ENCODE measurements at places on chromosomes 7 and 10.

DNA sequence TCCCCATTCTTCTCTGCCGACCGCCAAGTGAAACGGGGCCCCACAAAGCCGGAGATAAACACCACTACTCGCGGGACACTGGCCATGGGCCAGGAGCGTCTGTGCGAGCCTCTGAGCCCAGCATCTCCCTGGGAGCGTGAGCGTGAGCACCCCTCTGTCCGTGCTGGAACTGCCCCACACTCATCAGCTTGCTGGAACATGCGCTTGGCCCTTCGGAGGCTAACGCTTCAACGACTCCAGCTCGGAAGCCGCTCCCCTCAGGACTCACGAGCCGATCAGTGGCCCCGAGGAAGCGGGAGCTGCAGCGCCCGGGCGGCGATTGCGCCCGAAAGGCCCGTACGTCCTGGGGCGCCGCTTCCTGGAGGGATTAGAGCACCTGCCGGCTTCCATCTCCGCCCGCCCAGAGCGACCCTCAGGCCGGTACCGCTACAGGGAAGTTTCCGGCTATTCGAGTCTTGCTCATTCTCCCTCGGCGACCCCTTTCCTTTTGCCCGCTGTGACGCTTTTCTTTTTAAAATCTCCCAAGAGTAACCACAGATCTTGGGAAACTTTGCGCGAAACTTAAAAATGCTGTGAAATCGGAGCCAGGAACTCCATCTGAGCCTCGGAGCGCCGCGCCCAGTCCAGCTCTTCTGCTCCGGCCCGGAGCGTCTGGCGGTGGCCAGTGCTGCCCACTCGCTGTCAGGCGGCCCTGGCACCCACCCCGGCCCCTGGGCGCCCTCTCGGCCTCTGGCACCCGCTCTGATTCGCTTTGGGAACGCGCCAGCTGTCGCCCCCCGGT is 1.0 kb downstream of the TLL2 start:
- no peak for DNase-seq

- DNase-seq = peak; percentile 34
Observed at GRCh38 chr7:110534241-110534931, 556.5 kb upstream of the LRRN3 start.

DNA sequence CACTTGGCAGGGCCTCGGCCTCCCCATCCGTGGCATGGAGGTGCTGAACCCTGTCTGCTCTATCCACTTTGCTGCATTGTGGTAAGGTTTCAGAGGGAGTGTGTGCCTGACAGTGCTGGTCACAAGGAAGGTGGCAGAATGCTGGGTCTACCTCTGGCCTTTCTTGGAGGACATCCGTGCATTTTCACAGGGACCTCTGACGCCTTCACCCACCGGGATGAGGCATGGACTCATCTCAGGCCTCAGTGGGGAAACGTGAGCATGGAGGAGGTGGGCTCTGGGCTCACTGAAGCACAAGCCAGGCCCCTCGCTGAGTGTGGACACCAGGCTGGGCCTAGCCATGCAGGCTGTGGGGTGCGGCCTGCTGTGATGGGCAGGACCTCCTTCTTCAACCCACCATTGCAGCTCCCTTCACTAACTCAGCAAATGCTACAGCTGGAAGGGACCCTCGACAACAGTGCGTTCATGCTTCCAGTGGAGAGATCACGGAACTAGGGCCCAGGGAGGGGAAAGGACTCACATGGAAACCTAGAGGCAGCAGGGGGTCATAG is 8.6 kb downstream of the TBATA start:
- no peak for DNase-seq

DNA sequence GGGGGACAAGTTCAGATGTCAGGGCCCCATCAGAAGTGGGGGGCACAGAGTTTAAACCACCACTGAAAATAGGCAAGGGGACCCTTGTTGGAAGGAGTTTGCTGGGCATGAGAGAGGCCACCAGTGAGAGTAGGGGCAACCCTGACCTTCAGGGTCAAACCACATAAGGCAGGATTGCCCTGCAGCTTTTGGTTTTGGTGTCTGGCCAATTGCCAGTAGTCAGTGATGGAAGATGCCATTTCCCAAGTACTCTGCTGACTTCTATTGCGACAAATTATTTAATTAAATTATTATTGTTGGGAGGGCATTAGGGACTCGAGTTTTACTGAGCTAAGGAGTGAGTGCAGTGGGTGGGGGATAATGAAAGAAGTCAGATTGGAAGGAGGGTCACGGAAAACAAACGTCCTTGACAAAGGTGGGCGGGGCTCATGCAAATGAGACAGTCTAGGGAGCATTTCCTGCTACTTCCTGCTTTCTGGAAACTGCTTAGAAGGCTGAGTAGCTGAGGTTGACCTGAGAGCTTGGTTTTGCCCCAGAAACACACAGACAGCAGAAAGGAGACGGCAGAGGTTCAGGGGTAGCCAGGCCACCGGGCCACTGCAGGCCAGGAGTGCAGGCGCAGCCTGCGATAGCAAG is 74.2 kb upstream of the ANLN start:
- DNase-seq = no peak

DNA sequence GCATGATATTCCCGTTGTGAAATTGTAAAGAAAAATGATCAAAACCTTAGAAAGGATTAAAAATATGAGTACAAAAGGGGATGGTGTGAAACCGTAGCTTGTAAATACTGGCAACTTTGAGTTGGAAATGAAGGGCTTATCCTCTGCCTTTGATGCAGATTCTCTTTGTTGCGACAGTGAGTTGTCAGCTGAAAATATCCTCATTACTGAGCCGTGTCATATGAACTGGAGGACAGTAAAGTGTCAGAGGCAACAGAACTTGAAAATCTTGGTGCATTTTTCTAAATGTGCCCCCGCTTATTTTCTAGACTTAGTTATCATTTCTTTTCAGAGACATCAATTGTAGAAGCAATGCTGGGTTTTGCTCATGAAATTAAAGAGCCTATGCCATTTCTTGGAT is 170.5 kb upstream of the NPS start:
- DNase-seq = no peak

DNA sequence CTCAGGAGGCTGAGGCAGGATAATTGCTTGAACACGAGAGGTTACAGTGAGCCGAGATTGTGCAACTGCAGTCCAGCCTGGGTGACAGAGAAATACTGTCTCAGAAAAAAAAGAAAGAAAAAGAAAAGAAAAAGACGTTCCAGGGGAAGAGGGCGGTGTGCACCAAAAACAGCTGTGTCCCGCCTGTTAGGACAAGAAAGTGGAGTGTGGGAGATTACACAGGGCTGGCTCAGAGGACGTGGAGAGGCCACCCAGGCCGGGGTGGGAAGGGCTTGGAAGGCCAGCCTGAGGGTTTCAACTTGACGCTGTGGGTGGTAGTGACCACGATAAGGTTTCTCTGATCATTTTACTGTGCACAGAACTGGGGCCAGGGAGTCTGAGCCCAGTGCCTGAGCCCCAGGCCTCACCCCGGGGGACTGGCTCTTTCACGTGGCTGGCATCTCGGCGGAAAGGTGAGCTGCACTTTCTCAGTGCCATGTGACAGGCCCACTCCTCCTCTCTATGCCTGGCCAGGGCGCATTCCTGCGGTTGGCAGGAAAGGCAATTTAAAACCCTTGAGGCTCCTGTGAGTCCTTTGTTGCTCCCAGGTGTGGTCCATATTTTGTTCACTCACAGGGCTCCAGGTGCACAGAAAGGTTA is 13.9 kb downstream of the RHBDD2 start:
- DNase-seq = no peak

DNA sequence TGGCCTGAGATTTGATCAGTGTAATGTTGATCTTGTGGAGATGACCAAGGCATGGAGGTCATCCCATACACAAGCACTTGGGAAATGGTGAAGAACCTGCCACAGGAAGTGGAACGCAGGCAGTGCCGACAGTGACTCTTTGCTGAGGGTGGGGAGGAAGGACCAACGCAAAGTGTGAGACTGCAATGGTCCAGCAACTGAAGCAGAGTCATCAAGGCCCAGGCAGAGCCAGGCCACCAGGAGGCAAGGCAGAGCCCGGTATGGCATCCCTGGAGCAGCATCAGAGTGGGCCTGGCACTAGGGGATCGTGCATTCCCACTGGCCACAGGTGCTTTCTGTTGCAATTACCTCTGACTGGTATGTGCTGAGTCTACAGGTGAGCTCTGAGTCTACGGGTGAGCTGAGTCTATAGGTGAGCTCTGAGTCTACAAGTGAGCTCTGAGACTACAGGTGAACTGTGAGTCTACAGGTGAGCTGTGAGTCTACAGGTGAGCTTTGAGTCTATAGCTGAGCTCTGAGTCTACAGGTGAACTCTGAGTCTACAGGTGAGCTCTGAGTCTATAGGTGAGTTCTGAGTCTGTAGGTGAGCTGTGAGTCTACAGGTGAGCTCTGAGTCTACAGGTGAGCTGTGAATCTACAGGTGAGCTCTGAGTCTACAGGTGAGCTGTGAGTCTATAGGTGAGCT is 132.9 kb downstream of the KLF6 start:
- DNase-seq = no peak

- no peak for DNase-seq
Observed at GRCh38 chr10:77084431-77085144, 553.0 kb downstream of the KCNMA1 start.

- no peak for DNase-seq
Observed at GRCh38 chr7:151832138-151832537, 44.8 kb downstream of the PRKAG2 start.

- DNase-seq = no peak
Observed at GRCh38 chr7:37056234-37056912, 332.1 kb upstream of the AOAH start.

- DNase-seq = no peak
Observed at GRCh38 chr10:90612276-90612675, 245.6 kb downstream of the HTR7 start.

DNA sequence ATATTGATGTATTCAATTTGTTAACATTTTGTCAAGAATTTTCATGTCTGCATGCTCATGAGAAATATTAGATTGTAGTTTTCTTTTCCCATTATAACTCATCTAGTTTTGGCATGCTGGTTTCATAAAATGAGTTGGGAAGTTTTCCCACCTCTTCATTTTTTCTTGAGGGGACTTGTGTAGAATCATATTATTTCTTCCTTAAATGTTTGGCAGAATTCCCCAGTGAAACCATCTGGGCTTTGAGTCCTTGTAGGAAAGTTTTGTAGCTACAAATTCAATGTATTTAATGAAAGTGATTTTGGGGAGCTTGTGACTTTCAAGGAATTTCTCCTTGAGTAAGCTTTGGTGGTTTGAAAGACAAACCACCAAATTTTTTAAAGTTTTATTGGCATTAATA is 173.2 kb downstream of the PHTF2 start:
- DNase-seq = no peak

DNA sequence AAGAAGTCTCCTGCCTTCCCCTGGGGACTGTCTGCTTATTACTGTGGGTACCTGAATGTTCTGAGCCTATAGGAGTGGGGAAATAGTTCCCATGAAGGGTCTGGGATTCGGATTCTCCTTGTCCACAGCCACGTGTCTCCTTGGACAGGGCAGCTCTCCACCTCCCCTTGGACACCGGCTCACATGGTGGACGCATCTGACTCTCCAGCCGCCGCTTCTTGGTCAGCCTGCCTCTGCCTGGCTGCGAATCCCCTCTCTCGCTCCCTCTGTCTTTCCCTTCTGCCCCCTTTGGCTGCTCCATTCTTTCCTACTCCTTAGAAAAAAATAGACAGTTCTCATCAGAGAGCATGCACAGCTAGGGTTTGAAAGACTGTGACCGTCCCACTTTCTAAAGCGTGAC is 46.9 kb downstream of the JAKMIP3 start:
- no peak for DNase-seq

DNA sequence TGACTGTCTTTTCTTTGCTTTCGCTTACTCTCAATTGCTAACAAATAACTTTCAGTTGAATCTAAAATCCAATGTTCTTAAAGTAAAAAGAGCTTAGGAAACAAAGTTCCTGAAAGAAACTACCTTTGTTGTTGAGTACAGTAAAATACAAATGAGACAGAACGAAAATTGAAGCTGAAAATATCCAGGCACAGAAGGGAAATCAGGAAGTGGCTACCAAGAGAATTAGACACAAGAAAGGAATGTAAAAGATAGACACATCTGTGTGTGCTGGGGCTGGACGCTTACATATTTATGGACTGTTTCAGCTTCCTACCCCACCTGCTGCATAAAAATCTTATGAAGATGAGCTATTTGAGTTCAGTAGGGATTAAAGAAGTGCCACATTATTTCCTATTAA is 161.7 kb upstream of the PLXDC2 start:
- DNase-seq = no peak

GRCh38 chr10:6476989-6477388 is 103.1 kb downstream of the PRKCQ start:
- DNase-seq = no peak

GRCh38 chr7:2220030-2220429 is 12.7 kb downstream of the MAD1L1 start:
- DNase-seq = no peak

- DNase-seq = no peak
Observed at GRCh38 chr10:131629026-131629770, 271.6 kb upstream of the PPP2R2D start.

GRCh38 chr10:125262409-125262808 is 102.0 kb upstream of the CTBP2 start:
- DNase-seq = no peak

DNA sequence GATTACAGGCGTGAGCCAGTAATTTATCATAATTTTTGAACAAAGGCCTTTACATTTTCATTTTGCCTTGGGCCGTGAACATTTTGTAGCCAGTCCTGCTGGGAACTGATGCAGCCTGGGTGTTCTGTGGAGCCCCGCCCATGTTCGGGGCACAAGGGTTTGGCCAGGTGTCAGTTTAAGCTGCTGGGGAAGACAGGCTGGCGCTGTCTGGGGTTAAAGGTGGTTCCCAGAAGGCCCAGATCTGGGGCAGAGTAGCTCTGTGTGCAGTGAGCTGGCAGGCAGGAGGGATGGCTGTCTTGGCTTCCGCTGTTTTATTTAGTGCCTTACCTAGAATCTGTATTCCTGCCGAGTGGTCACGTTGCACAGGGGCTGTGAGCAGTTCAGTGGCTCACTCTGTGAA is 50.2 kb downstream of the DOCK1 start:
- no peak for DNase-seq

Data from NCI-H1930 (cell line).